ENCODE measurements at places on chromosomes 4 and X.

DNA sequence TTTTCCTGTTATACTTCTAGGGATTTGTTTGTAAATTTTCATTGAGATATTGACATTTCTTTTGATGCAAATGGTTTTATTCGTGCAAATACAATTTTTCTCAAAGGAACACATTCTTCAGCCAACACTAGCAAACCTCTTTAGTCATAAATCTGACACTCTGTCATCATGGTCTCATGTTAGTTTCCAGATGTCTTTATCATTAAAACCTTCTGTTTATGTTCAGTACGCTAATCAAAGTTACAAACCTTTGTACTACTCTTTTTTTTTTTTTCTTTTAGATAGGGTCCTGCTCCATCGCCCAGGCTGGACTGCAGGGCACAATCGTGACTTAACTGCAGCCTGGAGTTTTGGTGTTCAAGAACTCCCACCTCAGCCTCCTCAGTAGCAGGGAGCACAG, 7.1 kb downstream of the SLC25A31 start:
- no peak for DNase-seq

DNA sequence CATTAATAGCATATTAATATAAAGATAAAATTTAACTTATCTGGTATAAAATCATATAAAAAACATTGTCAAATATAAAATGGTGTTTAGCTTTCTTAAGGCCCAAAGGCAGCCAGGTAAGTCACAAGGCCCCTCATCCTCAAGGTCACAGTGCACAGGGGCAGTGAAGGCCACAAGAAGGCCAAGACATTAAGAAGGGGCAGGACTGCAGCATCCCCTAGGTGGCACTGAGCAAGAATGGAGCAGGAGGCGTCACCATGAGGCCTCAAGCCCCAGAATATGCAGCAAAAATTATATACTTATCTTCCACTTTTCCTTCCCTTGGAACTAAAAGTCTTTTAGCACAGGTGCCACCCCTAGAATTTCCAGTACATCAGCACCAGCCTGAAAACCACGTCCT, 49.5 kb upstream of the MAGEA8 start:
- DNase-seq, result no peak

DNA sequence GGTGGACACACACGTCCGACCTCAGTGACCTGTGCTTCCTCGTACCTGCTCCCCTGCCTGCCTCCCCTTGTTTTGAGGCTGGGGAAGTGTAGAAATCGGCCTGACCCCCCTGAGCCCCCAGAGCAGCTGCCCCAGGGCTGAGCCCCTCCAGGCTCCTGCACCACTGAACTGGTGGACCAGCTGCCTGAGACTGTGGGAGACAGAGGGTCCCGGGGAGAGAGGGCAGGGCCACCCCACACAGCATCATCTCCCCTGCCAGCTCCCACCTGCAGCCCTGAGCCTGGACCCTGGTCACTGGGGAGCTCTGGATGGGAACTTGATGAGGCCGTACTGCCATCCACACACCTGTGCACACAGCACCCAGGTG, 15.0 kb upstream of the NAT8L start:
- DNase-seq, result no peak

DNA sequence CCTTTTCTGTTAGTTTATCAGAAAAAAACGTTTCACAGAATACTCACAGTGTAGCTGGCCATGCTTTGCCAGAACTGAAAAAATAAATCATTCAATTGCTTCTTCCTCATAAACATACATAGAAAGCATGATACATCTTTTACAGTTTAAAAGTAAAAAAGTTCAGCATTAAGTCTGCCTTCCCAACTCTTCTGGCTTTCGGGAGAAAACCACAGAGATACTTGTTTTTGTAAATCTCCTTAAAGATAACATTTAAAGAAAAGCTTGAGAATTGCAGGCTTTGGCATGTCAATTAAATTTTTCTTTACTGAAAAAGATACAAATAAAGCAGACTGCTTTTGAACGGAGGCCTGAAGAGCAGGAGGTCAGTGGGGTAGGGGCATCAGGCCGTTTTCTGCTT, 66.8 kb downstream of the SEC24D start:
- DNase-seq, result no peak

DNA sequence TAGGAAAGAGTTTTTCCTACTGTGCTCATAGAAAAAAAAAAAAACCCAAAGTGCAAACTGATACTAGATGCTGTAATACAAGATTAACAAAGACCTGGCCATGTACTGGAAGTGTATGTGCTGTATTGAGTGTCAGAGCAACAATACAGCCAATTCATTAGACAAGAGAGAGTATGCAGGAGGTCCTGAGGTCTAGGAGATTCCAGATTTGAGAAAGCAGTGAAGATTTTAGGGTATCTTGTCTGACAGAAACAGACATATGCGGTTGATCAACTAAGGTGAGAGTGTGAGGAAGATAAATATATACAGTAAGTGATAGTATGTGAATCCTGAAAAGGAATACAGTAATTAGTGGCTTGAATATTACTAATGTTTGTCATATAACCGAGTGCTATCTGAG, 3.0 kb downstream of the GPR174 start:
- no peak for DNase-seq

DNA sequence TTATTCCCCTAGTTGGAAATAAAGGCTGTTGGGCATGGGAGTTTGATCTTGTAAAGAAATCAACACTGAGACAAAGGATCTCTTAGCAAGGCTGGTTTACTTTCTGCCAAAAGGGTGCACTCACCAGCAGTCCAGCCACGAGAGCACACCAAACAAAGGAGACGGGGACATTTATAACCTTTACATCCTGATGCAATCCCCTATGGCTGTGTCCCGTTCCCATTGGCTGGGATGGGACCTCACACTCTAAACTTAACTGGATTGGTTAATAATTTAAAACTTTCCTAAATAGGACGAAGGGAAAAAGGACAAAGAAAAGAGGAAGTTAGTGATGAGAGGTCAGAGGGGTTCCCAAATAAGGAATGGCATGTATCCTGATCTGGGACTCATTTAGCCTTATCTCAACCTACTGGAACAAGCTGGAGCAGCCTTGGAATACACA, 17.9 kb downstream of the METAP1 start:
- DNase-seq, result no peak

DNA sequence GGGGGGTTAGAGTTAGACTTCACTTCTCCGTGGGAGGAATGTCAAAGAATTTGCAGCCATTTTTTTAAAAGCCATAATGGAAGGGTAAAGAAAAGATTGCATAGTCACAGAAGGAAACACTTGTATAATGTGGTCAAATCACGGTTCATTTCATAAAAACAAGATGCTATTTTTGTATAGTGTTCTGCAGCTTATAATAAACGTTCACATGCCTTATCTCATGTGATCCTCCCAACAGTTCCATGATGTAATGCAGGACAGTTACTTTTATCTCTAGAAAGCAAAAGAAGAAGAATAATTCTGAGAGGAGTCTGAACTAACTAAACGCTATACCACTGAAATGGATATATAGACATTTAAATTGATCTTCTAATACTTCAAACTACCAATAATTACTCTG, 71.3 kb upstream of the CAMK2D start:
- DNase-seq, result no peak

DNA sequence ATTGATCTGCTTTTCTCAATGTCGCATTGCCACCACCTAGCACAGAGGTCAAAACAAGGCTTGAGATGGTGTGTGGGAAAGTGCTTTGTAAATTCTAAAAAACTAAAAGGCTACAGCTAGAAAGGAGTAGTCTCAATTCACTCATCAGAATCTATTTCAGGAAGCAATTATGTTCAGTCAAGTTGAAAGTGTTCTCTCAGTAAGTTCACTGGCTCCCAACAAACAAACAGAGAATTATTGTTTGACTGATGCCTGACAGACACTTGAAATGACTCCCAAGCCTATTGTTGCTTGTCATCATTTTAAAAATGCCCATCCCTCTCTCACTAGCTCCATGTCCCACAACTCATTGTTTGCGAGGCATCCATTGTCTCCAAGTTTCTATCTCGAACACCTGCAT, 419.6 kb upstream of the CPEB2 start:
- DNase-seq, result no peak

DNA sequence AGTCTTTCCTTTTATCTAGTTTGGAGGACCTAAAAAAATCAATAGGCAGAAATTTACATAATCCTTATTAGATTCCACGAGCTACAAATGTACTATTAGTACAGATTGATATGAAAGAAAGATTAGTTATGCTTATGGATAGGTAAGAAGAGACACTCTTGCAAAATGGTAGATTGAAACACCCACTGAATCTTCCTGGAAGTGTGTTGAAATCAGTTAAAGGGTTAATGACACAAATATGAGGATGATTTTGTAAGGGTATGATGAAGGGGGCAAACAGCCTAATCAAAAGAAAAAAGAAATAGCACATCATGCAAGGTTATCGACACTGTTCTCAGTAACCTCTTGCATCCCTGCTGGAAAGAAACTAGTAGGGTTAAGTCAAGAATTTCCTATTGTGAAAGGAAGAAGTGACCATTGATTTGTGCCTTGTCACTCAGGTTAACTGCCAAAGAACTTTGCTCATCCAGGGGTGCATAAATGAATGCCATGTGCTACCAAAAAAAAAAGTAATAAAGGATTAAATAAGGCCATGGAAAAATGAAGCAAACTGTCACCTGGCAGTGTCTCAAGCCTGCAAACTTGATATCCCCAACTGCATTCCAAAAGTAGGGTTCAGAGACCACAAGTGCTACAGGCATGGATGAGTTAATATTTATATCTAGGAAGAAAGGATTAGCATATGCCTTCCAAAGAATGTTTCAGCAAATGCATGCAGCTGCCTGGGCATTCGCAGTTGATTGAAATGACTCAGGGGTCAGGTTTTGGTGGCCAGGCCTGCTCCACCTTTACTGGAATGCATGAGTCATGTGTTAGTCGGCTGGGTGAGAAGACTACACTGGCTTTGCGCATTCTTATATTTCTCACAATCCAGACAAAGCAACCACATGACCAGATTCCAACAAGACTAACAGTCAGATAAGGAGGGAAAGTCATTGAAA, 78.3 kb upstream of the ATXN3L start:
- DNase-seq, result peak; percentile 31

GRCh38 chrX:155745792-155746191, 133.0 kb upstream of the TMLHE start:
- no peak for DNase-seq

DNA sequence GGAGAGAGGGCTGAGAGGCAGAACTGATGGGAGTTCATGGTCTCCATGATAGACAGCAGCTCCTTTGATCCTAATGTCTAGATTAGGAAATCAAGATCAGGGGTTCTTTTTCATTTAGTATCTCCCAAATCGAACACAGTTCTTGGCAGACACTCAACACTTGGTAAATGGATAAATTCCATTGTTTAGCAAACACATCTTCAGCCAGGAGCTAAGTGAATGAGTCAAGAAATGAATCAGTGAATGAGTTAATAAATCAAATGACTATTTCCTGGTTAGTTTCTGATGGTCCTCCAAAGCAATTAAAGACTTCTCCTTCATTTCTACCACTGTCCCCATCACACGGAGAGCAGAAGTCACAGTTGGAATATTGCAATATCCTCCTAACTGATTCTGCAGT, 120.0 kb upstream of the SHISA3 start:
- DNase-seq, result no peak

DNA sequence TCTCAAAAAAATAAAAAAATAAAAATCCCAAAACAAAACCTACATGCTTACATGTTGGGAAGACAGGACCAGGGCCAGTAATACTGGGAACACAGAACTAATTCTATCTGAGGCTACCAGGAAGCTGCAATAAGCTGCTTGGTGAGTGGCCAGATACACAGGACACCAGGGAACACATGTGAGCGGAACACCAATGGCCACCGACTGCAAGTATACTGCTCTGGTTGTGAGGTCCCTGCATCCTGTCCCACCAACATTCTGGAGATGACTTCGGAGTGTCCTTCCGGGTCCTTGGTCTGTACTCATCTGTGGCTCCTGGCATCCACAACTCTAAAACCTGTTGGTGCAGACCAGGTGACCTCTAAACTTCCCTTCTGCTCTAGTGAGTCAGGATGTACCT, 2.7 kb downstream of the TNIP2 start:
- no peak for DNase-seq

DNA sequence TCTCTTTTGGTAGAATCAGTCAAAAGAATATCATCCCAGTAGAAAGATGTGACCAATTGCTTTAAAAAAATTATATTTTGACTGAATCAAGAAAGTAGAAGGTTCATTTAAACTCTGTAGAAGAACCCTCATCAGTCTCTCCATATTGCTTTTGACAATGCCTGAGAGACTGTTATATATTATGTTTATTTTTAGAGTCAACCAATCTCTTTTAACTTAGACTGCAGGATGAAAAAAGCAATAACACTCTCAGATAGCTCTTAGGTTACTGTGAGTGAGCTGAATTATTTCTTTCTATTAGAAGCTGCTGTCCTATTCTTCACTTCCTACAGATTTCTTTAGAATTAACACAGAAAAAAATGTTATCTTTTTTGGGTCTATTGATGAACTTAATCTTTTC, 38.1 kb downstream of the GALNTL6 start:
- no peak for DNase-seq

DNA sequence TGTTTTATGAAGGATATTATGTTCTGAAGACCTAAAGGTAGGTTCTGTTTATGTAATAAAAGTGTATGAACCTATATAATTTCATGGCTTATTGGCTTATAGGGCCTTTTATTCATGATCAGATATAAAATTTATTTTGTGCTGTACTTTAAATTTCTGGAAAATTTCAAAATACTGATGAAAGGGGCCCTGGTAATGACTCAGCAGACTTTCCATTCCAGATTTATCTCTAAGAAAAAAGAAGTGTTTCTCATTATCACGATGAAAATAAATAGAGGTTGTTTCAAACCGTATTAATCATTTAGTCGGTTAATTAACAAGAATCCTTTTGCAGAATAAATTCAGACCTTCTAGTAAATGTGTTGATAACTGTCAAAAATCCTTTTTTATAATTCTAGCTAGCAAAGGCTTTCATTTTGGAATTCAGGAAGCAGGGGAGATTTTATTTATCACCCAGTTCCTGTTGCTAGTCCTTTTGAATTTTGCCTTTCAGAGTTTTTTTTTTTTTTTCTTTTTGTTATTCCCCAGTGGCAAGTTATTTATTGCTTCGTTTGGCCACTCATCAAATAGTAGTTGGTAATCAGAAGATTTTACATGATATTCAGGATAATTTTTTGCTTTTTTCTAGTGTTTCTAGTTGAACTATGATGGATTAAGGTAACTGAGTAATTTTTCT, 5.4 kb upstream of the TAPT1 start:
- no peak for DNase-seq

- no peak for DNase-seq
These were observed 82.4 kb downstream of the DCUN1D4 start for GRCh38 chr4:51925307-51925706.

DNA sequence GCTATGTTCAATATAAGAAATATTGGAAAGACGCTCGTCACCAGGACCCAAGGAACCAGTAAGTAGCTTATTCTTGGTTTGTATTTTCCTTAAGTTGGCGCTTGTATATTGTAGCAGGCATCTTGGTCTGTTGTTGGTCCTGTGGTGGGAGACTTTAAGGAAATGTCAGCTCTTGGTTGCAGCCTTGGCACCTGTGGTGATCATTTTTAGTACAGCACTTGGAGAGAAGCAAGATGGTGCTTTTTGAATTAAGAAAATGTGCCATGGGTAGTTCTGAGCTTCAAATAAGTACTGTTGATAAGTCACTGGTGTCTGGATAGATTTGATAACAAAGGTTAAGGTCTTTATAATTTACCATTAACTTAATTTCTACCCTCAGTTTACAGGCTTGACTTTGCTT, 1.1 kb downstream of the RPS3A start:
- DNase-seq, result no peak

GRCh38 chr4:149166365-149166764, 649.3 kb downstream of the IQCM start:
- no peak for DNase-seq
